Stimulated activated CD4-positive, alpha-beta T cell treated with anti-CD3 and anti-CD28 coated beads, Interleukin-4, amount 100 ng/mL, for 48 hours (primary cell): ENCODE measurements at places on chromosomes 5 and 9.

GRCh38 chr5:154791535-154791934 lies 36.4 kb downstream of the LARP1 start:
- DNase-seq: no peak

- DNase-seq: no peak
Observed at GRCh38 chr9:12884736-12885395, 110.0 kb downstream of the LURAP1L start.

DNA sequence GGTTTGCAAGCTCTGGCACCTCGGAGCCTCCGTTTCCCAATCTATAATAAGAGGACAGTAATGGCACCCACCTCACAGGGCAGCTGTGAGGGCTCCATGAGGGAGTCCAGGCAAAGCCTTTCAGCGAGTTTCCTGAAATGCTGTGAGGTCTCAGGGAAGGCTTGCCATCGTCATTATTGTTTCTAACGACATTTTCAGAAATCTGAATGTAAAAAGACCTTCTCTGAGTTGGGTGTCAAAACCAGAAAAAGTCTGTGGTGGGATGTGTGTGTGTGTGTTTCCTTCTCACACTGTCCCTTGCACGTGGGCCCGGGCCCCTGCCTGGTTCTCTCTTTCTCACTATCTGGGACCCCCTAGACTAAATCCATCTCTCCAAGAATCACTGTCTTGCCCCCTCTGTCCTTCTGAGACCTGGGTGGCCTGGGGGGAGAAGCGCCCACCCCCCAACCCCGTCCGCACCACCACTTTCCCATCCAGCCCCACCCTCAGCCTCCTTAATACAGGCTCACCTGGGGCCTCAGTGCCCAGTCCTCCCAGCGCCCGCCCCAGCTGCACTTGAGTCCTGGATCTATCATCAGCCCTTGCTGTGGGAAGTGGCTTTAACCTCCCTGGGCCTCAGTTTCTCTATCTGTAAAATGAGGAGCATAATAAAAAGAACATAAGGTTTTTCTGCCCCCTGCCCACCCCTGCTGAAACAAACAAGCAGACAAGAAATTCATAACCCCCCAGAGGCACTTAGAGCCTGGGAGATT lies 180.3 kb downstream of the C9orf50 start:
- no peak for DNase-seq

DNA sequence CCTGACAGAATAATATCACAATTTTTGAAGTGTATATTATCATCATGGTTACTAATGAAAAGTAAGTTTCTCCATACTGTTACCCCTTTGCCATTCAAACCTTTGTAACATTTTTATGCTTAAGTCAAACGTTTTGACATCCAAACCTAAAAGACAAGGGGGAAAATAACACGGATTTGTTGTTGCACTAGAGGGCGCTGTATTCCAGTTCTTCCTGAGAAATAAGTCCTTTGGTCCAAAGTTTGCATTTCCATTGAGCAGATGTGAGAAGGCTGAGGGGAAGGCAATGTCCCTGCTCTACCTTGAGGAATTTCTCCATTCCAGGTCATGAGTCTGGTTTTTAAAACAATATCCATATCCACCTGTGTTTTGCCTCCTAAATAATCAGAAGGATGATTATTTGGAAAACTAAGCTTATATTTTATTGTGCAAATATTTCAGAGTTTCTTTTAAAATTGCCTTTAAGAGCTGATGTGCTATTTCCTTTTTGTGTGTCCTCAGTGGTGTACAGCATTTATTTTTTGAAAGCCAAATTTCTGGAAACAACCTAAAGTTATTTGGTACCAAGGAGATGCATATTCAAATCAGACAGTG lies 9.7 kb downstream of the LECT2 start:
- DNase-seq: peak; percentile 14

- no peak for DNase-seq
Observed at GRCh38 chr5:54895816-54896341, 89.5 kb downstream of the ESM1 start.

- DNase-seq: no peak
Observed at GRCh38 chr5:8230868-8231267, 361.9 kb downstream of the MTRR start.

DNA sequence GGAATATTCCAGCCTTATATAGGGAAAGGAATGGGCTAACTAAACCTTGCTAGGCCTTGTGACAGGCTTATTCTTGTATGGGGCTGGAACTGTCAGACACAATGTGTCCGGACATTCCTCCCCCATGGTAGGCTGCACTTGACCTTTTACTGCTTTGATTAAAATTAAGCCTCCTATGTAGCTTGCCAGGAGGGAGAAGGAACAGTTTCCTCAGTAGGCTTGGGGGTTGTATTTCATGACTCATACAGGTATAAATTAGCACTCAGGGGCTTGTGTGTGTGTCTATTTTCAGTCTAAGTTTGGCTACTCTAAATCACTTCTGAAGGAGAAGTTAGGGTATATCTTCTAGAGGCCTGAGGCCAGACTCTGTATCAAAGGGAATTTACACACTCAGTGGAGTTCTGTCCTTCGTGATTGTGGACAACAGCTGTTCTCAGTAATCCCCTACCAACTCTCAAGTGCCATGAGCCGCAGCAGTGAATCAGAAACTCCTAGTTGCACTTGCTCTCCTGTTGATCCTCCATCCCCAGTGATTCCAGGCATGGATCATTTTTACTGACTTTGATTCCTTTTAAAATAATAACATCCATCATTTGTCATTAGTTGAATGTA lies 16.4 kb downstream of the ADAMTS16 start:
- DNase-seq: no peak

DNA sequence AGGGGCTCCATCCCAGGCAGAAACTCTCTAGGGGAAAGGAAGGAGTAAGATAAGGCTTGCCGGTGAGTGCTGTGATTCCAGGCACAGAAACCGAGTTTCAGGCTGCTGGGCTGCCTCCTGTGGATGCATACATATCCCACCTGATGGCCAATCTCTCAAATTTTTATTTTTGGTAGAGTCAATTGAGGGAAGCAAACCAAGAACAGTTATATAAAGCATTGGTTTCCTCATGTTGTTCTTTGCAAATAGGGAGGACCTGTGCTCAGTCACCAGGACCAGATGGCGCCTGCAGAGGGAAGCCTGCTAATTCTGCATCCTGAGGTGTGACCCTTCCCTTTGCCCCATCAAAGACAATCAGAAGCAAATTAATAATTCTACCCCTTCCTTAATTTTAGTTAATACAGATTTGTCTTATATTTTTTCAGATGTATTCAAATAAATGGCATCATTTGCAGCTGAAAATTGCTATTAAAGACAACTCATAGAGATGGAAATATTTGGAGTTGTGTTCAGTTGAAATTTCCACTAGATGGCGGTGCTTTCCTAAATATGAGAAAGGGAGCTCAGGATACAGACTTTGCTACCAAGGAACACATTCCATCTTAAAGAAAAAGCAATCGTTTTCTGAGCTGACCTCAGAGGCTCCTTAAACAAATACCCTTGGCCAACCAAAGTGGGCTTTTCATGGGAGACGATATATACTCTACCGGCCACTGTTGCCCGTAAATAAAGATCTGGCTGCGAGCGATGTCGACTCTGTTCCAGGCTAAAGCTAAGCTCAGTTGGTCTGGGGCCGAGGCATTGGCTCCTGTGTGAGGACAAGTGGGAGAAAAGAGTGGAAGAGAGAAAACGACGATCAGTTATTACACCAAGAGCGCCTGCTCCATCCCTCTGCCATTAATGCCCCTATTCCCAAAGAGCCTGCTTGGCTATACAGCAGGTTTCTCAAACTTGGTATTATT lies 225.7 kb upstream of the KLF9 start:
- no peak for DNase-seq

DNA sequence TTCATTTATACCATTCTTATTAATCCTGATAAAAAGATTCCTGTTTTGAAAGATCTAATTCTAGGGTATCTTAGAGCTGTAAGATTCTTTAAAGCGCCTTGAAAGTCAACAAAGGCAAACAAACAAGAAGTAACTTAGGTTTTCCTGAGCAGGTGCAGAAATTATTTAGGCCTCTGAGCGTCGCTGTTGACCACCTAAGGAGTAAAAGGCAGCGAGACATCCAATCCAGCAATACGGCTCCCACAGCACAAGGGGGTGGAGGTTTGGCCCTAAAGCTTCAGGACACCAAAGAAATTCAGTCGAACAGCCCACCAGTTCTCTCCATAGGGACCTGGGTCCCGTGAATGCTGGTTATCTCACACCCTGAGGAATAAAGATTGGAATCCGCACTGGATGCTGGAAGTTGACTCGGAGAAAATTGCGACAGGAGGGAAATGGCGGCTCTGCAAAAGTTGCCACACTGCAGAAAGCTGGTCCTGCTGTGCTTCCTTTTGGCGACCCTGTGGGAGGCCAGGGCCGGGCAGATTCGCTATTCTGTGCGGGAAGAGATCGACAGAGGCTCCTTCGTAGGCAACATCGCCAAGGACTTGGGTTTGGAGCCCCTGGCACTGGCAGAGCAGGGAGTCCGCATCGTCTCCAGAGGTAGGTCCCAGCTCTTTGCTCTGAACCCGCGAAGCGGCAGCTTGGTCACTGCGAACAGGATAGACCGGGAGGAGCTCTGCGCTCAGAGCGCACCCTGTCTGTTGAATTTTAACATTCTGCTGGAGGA lies at the start of gene PCDHGA2:
PCDHGA2 (plus strand) TSS at position 223 of the 769 bp plus-strand sequence.
- DNase-seq: no peak

DNA sequence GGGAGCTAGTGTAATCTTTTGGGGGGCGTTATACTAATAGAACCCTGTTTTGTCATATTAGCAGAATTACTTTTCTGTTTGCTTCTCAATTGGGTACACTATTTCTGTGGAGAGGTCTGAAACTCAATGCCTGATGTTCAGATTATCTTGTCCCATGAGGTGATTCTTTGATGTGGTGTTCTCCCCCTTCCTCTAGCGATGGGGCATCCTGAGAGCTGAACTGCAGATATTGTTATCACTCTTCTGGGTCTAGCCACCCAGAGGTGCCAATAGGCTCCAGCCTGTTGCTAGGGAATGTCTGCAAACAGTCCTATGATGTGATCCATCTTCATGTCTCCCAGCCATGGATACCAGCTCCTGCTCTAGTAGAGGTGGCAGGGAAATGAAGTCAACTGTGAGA lies 233.1 kb upstream of the RASA1 start:
- DNase-seq: no peak

DNA sequence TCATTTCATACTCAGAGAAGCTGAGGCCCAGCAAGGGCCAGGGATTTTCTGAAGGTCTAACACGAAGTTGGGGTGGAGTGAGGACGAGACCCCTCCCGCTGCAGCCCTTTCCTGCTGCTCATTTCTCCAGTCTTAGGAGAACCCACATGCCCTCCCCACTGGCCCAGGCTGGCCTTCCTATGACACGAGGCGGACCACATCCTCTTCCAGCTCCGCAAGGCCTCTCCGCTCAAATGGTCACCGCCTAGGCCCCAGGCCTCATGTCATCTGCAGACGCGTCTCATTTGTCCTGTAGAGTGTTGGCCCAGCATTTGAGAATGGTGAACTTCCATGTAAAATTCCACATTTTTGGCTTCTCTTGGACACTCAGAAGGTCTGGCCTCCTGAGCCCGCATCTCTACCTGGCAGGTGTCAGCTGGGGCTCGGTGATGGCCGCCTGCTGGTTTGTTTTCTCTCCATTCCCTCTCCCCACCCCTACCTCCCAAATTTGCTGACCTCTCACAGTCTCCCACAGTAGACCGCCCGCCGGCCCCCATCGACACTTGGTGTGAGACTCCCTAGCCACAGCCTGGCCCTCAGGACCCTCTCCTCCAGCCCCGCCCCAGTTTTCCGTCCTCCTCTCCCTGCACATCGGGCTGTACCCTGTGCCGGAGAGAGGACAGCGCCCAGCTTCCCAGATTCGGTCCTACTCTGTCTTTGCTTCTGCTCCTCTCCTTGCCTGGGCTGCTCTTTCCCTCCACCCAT lies 51.7 kb downstream of the ERGIC1 start:
- no peak for DNase-seq

DNA sequence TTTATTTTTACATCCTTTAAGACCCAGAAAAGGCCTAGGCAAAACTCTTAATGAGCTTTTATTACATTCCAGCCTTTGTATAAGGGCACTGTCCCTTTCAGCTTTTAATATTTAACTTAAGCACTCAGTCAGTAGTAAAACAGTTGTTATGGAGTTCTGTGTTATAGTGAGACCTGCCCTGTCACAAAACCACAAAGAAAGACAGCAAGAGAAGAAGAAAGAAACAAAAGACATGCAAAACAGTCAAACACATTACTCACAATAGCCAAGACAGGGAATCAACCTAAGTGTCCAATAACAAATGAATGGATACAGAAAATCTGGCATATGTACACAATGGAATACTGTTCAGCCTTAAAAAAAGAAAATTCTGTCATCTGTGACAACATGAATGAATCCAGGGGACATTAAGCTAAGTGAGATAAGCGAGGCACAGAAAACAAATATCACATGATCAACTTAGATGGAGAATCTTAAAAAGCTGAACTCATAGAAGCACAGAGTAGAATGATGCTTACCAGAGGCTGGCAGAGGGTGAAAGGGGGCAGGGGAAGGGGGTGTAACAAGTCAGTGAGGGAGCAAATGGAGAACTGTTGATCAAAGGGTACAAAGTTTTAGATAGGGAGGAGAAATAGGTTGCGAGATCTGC lies 63.8 kb upstream of the CCNG1 start:
- DNase-seq: no peak
